Lower lobe of right lung (tissue), 2 donors: ENCODE measurements at places on chromosomes 5 and 9. TPM values are rescaled to one million over a fixed set of nuclear protein-coding genes. Genes with fewer than 3 reads are reported as not detected.

DNA sequence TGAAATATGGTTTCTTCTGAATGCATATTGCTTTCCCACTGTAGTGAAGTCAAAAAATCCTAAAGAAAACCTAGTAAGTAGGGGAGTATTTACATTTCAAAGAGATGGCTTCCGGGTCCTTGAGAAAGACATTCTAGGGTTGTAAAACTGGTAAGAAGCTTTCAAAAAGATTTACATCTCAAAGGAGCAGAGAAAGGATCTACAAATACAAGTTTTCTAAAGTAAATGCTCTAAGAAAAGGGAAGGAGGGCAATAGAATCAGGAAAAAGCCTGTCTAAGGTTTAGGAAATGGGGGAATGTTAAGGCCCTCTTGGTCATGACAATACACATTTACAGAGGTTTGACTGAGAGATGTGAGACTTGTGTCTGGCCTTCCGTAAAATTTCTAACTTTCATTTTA lies 16.7 kb upstream of the TRPC7 start:
- DNase-seq = no peak

GRCh38 chr9:21875893-21876292 lies 73.5 kb downstream of the MTAP start:
- DNase-seq = no peak

- DNase-seq = no peak
Observed at GRCh38 chr9:81560851-81561732, 128.3 kb downstream of the TLE1 start.

DNA sequence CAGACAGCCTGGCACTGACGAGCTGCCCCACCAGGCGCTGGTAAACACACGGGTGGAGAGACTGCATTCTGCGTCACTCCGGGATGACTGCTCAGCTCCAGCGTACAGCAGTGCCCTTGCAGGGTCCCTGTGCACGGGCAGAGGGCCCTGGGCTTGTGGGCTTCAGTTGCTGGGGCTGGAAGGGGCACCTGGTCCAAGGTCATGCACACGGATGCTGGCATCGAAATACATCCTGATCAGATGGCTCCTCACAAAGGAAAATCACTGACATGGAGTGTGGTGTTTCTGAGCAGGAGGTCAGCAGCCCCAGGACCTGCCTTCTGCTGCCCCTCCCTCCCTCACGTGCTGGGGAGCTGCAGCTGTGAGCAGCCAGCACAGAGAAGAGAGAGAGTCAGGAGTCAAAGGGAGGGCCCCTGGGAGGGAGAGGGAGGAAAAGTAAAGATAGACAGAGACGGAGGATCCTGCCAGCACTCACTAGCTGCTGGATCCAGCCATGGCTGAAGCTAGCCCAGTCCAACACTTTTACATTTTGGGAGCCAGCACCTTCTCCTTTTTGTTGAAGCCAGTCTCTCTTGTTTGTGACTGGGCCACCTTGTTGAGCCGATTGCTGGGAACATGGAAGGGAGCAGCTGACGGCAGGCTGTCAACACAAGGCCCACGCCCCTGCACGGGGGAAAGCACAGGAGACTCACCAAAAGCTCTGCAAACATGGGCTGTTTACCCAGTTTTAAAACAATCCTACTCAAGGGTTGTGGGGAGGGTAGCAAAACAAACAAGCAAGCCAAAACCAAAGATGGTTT lies 166.5 kb upstream of the PHYKPL start:
- DNase-seq = peak; percentile 30

LMX1B gene
- total RNA-seq = 0.21 TPM

- no peak for DNase-seq
Observed at GRCh38 chr9:1875921-1876448, 139.2 kb upstream of the SMARCA2 start.

GRCh38 chr5:101977729-101978345 lies 318.2 kb downstream of the SLCO4C1 start:
- no peak for DNase-seq

- DNase-seq = no peak
Observed at GRCh38 chr5:26482810-26483375, 555.5 kb downstream of the CDH9 start.

DNA sequence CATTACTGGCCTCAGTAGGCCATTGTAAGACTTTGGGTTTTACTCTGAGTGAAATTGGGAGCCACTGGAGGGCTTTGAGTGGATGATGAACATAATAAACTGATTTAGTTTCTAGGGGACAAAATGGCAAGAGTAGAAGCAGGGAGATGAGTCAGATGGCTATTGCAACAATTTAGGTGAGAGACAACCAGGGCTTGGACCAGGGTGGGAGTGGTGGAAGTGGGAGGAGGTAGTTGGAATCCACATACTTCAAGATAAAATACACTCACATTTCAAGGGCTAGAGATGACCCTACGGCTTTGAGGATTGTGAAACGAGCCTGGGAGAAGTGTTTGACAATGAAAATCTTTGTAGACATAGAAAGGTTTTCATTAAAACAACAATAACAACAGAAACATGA lies 136.3 kb downstream of the ACTBL2 start:
- DNase-seq = no peak

CDC20B gene
- 0.24 TPM for total RNA-seq

GRCh38 chr5:173697931-173698579 lies 81.6 kb upstream of the BOD1 start:
- DNase-seq = no peak

- DNase-seq = no peak
Observed at GRCh38 chr9:89715318-89715858, 110.6 kb downstream of the GADD45G start.

- DNase-seq = no peak
Observed at GRCh38 chr5:41087461-41087860, 16.3 kb upstream of the MROH2B start.

DIAPH1 gene
- 118 TPM for total RNA-seq

GRCh38 chr5:67160985-67161384 lies 35.6 kb downstream of the CD180 start:
- no peak for DNase-seq

- DNase-seq = no peak
Observed at GRCh38 chr9:124553738-124554137, 46.5 kb upstream of the NR5A1 start.

- DNase-seq = no peak
Observed at GRCh38 chr5:59130431-59130830, 547.6 kb downstream of the RAB3C start.

SNCAIP gene
- 4.4 TPM for total RNA-seq

- DNase-seq = no peak
Observed at GRCh38 chr5:79753877-79754645, 64.4 kb downstream of the CMYA5 start.
